T-helper 1 cell (primary cell): ENCODE measurements at places on chromosomes 7 and 10.

- DNase-seq: no peak
Measured at GRCh38 chr7:44068054-44068453, 2.7 kb upstream of the PGAM2 start.

DNA sequence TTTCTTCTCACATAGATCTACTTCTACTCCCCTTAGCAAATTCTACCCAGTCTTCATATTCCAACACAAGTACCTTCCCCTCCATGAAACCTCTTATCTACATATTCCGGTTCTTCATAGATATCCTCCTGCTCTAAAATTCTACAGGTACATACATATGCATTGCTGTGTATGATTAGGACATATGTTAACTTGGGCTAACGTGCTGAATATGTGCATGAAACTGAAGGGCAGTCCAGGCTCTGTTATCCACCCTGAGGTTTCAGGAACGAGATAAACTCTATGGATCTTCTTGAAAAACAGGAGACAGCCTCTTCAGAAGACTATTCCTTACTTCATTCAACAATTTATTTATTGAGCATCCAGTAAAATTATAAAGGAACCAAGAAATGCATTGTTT, 31.5 kb downstream of the TM9SF3 start:
- DNase-seq: no peak

GRCh38 chr7:86320889-86321288, 322.8 kb upstream of the GRM3 start:
- DNase-seq: no peak

GRCh38 chr10:101095004-101095403, 33.2 kb downstream of the KAZALD1 start:
- no peak for DNase-seq

DNA sequence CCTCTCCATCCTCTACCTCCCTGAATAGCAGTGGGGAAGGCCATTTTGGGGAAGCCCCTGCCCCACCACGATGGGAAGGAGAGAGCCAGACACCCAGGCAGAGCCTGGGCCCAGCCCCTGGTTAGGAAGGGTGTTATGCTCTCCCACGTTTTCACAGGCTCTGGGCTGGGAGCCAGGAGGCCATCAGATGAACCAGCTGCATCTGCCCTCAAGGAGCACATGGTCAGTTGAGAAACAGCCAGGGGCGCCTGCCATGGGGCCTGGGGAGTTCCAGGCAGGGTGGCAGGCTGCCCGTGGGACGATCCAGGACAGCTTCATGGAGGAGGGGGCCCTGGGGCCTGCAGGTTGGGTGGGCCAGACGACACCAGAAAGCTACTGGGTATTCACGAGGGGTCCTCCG, 47.5 kb downstream of the CAMK2B start:
- no peak for DNase-seq

- no peak for DNase-seq
Measured at GRCh38 chr7:79502151-79502550, 48.7 kb upstream of the MAGI2 start.

GRCh38 chr10:118216571-118217170, 125.5 kb downstream of the FAM204A start:
- no peak for DNase-seq

DNA sequence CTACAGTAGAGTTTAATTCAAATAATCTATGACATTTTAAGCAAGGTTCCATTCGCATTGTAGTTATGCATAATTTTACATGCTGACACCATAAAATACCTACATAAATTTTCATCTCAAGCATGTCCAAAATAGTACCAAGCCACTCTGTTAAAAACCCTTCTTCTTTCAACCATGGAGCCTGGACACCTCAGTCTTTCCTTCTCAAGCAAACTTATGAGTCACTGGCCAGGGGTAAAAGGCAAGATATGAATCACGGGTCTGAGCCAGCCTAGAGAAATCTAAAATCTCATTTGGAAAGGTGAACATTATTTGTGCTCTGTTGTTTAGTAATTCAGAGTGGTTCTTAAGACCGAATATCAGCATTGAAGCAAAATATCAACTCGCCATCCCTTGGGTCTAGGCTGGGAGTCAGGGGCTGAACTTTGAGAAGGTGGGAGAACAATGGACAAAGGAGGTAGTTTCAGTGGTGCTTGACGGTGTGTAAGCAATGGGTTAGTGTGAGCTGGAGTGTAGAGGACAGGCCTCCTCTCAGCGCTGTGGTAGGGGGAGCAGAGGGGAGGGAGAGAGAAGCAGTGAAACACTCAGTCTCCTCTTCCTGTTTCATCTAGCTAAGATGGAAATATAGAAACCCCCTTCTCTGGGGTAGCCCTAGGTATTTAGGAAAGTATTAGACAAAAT, 19.1 kb upstream of the GPAM start:
- DNase-seq: no peak

DNA sequence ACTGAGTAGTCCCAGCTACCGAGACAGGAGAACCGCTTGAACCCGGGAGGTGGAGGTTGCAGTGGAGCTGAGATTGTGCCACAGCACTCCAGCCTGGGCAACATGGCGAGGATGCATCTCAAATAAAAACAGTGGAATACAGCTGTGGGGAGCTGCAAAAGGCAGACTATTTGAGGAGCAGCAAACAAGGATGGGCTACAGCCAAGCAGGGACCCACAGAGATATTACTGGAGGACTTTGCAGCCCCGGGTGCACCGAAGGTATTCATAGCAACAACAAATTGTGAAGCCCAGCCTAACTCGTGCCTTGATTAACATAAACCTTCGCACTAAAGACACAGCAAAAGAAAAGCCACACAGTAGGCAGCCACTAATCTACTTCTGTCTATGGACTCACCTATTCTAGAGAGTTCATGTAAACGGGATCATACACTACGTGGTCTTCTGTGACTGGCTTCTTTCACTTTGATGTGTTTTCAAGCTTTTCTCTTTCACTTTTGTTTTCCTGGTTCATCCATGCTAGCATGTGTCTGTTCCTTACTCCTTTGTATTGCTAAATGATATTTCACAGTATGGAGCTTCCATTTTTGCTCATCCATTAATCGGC, 34.0 kb downstream of the PODXL start:
- no peak for DNase-seq

DNA sequence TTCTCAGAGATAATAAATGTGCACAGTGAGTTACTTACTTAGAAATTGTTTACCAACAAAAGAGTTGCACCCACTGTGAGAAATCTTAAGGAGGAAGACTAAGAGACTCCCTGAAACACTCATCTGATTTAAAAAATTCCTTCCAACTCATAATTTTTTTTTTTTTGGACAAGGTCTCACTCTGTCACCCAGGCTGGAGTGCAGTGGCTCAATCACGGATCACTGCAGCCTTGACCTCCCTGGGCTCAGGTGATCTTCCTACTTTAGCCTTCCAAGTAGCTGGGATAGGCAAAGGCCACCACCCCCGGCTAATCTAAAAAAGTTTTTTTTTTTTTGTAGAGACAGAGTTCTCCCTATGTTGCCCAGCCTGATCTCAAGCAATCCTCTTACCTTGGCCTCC, 36.0 kb downstream of the MALSU1 start:
- no peak for DNase-seq

- no peak for DNase-seq
Measured at GRCh38 chr7:150379441-150380379, 580 bp downstream of the ZNF775 start.

DNA sequence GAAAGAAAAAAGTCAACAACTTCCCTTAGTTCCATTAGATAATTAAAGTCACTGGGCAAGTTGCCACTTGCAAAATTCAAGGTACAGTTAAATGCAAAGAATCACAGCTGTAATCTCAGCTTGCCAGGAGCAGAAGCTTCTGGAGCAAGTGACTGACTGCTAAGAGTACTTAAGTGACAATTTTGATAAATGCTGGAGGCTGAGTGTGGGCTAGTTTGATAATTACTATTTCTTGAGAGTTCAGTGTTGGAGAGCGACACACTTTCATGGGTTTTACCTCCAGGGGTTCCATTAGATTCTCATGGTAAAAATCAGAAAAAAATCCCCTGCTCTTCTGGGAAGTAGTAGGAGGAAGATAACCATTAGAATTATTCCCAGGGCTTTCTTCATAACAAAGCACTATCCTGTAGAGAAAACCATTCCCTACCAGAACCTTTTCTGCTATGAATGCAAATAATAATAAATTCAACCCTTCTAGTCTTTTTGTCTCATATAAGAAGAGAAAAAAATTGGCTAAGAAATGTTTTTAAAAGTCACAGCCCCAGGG, 486.3 kb downstream of the POM121L12 start:
- DNase-seq: no peak

DNA sequence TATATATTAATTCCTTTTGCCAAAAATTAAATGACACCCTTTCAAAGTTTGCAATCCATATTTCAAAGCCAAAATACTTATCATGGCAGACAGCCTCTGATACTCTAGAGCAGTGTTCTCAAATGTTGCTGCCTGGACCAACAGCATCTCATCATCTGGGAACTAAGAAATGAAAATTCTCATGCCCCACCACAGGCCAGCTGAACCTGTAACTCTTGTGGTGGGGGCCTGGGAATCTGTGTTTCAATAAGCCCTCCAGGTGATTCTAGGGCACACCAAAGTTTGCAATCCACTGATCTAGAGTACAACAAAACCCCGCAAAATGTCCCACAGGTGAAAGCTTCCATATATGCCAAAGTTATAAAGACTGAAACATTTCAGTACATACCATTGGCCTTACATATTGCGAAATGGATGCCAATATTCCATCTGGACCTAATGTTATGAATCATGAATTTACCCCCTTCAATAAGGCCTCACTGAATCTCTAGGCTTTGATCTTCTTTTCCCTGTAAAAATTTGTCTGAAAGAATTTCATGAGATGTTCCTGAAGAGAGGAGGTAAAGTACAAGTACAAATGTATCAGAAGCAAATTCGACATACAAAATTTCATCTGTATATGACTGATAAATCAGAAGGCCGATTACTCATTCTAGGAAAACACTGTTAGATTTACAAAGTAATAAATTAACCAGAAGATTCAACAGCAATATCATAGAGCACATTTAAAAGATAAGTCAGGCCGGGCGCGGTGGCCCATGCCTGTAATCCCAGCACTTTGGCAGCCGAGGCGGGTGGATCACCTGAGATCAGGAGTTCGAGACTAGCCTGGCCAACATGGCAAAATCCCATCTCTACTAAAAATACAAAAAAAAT, 25.3 kb upstream of the EPC1 start:
- DNase-seq: no peak

GRCh38 chr7:80027611-80028173, 106.9 kb upstream of the GNAI1 start:
- no peak for DNase-seq

- DNase-seq: no peak
Measured at GRCh38 chr7:99665312-99666012, 14.3 kb downstream of the CYP3A5 start.

DNA sequence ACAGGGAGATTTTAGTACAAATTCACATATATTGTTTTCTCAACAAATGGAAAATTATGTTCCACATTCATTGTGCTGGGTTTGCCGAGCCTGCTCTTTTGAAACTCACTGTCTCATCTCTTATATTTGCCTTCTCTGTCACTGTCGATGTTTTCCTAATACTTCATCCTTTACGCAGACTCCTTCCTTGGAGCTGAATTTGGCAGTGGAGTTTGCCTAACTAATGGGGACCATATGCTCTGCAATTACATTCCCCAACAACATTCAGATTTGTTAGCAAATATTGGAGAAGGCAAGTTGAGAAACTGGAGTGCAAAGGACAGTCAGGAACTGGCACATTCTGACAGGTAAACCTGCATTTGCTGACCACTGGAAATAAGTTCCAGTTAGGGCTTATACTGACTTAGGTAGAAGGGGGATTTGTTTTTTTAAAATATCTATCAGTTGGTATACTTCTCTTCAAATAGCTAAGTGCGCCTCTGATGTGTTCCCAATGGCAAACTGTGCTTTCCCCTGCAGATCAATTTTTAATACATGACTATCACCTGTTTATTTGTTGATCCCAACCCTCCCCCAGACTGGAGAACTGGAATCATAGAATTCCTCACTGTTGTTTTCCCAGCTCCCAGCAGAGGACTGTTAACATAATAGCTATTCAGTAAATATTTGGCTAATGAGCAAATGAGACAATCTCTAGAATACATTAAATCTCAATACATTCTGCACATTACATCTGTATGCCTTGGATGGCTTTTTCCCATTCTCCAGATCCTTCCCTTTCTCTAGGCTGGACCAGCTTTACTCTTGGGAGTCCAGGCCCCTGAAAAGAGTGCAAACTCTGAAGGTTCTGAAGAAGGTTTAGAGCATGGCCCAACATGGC, 769.3 kb downstream of the KCNMA1 start:
- no peak for DNase-seq

- DNase-seq: no peak
Measured at GRCh38 chr7:102890971-102891692, 21.7 kb upstream of the LRRC17 start.

- no peak for DNase-seq
Measured at GRCh38 chr7:85521108-85521694, 334.3 kb upstream of the SEMA3D start.

DNA sequence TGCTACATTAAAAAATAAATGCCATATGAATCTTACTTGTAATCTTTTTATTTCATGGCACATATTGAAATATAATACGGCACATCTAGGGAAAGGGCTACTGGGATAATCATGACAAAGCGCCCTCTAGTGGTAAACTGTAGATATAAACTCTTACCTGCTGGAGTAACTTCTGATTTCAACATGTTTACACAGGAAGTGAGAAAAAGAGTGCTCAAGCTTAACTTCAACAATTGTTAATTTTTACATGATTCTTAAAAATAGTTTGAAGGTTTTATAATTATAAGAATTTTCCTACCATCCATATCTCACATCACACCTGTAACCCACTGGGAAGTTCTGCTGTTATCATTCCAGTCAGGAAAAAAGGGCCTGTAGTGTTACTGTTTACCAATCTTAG, 2.0 kb upstream of the HEPACAM2 start:
- no peak for DNase-seq

- no peak for DNase-seq
Measured at GRCh38 chr7:12970626-12971025, 283.2 kb downstream of the ARL4A start.

DNA sequence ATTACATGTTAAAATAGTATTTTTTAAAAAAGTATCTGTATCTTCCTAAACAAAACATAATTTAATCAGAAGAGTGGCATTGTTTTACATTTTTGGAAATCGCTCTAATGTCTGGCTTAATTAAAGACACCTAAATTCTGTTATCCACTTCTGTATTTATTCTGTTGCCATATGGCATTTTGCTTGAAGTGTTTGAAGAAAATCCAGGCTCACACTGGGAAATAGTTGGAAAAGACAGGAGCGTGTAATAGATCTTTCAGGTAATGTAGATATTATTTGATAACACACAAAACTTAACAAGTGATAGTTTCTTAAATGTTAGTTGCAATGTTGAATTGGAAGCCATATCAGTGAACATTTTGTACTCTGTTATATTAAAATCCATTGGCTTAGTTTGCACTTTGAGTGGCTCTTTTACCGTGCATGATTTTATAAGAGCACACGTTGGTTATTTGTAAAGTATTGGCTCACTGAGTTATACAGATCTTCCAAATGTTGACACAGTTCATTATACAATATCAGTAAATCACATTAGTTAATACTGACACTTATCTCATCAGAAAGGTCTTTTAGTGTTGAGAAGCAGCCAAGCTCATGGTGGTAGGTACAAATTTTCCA, 128.4 kb upstream of the NPVF start:
- no peak for DNase-seq
